NCI-H2171 treated with DMSO at 0.1 percent for 48 hours (cell line): ENCODE measurements at places on chromosomes 5 and 9.

- DNase-seq, result peak; percentile 13
These were observed 931 bp downstream of the FAM219A start for GRCh38 chr9:34457266-34458012.

DNA sequence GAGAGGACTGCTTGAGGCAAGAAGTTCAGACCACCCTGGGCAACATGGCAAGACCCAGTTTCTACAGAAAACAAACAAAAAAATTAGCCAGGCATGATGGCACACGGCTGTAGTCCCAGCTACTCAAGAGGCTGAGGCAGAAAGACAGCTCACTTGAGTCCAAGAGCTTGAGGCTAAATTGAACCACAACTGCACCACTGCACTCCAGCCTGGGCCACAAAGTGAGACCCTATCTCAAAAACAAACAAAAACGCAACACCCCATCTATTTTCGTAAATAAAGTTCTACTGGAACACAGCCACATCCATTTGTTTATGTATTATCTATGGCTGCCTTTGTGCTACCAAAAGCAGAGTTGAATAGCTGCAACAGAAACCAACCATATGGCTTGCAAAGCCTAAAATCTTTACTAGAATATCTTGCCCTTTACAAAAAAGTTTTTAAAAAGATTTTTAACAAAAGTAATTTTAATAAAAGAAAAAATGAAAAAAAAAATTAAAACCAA lies 67.5 kb downstream of the SETX start:
- no peak for DNase-seq

DNA sequence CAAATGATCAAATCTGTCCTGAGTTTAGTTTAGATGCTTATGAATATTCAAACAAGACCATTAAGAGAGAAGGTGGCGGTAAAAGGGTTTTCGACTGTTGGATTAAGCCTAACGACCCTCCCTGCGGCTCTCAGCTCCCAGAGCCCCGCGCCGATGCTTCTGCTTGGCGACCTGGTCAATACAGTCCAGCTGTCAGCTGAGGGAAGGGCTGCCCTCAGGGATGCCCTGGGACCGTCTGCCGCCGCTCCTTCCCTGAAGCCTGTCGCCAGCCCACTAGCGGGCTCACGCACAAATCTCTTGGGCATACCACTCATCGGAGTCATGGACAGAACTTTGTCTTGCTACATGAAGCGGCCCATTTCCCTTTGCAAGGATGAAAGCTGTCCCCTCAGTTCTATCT lies 136.6 kb upstream of the RAPGEF1 start:
- DNase-seq, result no peak

- no peak for DNase-seq
These were observed 12.8 kb downstream of the PDLIM4 start for GRCh38 chr5:132270335-132270665.

- DNase-seq, result no peak
These were observed 123.8 kb upstream of the LIFR start for GRCh38 chr5:38680094-38680825.

GRCh38 chr9:10612641-10613398 lies at the start of gene PTPRD:
Gene PTPRD, minus strand, starts transcription at chr9:10613002.
- DNase-seq, result peak; percentile 82

DNA sequence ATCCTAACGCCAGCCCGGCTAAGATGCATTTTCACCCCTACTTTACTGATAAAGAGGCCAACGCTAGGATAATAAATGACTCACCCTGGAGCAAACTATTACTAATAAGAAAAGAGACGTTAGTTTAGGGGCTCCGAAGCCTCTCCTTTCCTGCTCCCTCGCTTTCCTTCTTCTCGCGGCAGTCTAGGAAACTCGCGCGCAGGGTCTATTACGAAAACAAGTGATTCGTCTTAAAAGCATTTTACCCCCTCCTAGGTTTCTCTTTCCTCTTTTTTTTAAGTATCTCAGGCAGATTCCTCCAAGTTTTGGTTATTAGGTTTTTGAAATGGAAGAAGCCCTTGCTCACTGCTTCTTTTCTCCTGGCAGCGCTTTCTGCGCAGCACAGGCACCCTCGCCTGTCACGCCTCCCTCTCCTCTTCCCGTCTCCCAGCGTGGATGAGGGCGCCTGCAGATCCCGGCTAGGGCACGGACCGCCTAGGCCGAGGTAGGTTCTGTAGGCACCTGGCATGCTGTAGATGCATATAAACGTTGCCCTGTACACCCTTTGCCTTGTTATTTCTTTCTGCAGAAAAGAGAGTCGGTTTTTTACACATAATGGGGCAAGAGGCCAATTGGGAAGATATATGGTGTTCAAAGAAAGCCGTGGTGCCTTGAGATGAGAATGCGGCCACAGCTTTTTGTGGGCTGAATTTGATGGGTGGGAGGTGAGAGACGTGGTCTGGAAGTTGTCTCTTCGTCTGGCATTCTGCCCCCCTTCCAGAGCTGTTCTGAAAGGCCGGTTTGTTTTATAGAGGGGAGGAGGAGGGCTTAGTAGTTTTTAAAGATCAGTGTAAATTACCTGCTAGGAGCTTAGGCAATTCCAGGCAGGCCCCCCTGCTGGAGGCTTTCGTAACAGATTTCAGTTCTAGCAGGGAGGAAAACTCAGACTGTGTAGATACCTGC lies 983 bp downstream of the GCNT1 start:
- DNase-seq, result no peak

GRCh38 chr9:99896119-99896518 lies 10.3 kb upstream of the STX17 start:
- DNase-seq, result no peak

DNA sequence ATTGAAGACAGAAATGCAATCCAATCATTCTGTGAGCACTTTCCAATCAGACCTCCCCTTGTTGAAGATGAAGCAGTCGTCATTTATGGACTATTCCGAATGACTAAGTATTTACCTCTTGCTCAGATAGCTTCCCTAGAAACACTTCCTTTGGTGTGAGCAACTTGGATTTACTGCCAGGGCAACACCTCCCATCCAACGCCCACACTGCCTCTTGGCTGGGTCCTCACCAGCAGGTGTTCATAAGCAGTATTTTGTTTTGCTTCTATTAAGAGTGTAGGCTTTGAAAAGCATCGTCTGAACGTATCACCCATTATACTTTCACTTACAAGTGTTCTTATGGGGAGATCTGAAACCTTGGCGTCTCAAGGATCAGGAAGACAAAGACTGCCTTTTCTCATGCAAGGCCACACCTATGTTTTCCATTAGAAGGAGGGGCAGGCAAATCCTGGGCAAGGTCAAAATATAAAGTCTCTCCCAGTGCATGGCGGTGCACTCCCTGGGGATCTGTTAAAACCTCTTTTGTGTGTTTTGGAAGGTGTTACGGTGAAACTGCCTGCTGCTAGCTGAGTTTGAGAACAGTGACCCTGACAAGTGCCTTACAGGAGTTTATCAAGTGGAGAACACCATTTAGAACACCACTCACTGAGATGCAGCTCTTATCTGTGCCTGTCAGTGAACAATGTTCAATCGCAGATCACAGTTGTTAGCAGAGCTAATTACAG lies 10.6 kb upstream of the MARCHF3 start:
- peak; percentile 24 for DNase-seq

DNA sequence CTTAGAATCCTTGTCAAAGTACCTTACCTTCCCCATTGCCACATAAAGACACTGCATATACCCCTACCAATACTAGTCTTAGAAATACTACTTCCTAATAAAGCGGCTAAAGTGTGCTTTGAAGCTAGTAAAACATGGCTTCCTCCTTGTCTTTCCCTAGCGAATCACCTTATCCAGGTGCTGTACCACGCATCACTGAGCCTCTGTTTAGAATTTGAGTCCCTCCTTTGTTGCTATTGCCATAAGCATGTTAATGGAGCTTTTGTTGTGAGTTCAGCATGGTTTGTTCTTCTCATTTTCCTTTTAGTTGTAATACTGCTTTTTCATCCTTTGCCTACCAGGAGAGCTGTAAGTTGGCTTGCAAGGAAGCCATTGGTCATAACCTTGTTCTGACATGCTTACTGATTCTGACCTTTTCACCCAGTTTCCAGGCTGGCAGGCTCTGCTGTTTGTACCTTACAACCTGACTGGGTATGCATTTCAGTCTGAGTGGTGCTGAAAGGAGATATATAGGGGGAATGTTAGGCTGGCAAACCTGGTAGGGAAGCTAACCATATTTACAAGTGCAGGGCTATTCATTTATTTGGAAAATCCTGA lies 49.8 kb downstream of the LMNB1 start:
- no peak for DNase-seq

DNA sequence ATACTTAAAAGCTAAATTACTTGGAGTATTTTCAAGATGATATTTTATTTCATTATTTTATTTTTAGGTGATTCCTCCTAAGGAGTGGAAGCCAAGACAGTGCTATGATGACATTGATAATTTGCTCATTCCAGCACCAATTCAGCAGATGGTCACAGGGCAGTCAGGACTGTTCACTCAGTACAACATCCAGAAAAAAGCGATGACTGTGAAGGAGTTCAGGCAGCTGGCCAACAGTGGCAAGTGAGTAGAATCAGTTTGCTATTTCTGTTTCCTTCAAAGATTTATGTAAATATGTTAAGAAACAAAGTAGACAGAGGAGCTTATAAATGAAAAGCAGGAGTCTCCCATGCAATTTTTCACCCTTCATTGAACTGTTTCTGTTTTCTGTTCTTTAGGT lies 47.8 kb downstream of the KDM4C start:
- DNase-seq, result peak; percentile 61

DNA sequence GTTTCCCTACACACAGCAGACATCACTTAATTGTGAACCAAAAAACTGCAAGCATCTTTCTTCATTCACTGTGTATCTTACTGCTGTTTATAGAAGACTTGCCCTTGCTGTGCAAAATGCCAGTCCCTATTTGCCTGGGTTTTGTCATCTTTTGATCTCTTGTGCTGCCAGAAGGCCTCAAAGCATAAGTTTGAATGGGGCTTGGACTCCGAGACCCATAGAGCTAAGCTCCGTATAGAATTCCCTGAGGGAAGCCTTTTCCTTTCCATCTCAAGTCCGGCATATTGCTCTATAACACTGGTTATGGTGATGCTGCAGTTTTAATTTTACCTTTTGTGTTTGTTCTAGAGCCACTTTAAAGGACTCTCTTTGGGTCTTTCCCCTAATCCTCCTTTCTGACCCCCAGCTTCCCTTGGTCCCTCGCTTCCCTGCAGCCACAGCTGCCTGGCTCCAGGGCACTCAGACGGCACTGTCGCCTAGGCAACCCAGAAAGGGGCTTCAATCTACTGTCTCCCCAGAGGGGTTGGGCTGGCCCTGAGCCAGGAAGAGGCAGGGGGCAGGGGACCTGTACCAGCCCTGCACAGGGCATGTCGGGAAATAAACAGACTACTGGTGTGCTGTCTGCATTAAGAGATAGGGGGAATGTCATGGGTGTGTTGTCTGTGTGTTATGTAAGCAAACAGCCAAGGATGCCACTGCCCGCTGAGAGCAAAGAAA lies 73.4 kb upstream of the MELK start:
- DNase-seq, result peak; percentile 68

- DNase-seq, result no peak
These were observed 2.0 kb downstream of the GNG10 start for GRCh38 chr9:111663301-111663823.

DNA sequence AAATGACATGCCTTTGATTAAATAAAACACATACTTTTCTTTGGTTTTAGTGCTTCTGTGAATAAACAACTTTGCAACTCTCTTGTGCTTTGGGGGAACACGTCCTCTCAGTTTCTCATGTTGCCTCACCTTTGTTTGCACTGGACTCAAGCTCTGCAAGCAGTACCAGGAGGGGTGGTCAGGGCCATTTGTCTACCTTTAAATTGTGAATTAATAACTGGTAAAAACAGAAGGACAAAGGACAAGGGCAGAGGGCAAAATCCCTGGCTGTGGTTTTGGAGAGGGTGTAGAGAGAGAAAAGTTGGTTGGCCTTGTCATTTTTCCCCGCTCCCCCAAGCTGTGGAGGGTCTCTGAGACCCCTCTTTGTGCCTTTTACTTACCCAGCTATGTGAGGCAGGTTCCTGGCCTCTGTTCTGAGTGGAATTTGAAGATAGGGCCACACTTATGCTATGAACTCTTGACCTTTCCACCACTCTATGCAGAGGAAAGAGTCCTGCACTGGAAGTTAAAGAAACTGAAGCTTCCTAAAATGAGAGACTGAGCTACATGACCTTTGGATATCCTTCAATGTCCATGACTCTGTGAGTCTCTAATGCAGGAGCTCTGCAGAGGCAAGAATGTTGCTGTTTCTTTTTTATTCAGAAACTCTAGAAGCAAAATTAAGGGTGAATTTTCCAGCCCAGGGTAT lies 55.1 kb upstream of the MOCS2 start:
- no peak for DNase-seq

GRCh38 chr9:107942856-107943255 lies 453.3 kb upstream of the KLF4 start:
- DNase-seq, result no peak

- no peak for DNase-seq
These were observed 61.3 kb downstream of the ANKH start for GRCh38 chr5:14810282-14810681.

DNA sequence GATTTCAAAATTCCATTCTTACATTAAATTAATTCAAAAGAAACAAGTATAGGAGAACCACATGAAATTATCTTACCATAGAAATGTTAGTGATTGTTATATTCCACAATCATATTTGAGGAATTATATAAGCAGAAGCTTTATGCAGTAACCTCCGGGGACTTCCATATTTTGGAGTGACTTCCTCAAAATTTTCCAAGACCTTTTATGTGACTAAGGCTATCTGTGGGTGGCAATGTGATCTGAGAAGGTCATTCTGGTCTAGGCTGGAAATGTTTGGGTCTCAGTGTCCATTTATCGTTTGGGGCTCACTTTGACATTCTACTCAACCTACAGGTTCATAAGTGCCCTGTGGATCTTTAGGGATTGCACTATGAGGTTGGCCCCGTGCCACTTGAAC lies 776.6 kb downstream of the CDH12 start:
- DNase-seq, result no peak

GRCh38 chr5:73027361-73027760 lies 71.5 kb downstream of the FCHO2 start:
- DNase-seq, result no peak

DNA sequence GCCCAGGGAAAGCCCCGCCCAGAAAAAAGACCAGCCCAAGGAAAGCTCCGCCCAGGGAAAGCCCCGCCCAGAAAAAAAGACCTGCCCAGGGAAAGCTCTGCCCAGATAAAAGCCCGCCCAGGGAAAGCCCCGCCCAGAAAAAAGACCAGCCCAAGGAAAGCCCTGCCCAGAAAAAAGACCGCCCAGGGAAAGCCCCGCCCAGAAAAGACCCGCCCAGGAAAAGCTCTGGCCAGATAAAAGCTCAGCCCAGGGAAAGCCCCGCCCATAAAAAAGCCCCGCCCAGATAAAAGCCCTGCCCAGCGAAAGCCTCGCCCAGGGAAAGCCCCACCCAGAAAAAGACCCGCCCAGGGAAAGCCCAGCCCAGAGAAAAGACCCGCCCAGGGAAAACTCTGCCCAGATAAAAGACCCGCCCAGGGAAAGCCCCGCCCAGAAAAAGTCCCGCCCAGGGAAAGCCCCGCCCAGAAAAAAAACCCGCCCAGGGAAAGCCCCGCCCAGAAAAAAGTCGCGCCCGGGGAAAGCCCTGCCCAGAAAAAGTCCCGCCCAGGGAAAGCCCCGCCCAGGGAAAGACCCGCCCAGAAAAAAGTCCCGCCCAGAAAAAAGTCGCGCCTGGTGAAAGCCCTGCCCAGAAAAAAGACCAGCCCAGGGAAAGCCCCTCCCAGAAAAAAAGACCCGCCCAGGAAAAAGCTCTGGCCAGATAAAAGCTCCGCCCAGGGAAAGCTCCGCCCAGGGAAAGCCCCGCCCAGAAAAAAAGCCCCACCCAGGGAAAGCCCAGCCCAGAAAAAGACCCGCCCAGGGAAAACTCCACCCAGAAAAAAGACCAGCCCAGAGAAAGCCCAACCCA lies 11.9 kb downstream of the GRIN1 start:
- DNase-seq, result peak; percentile 93

GRCh38 chr5:36698031-36698430 lies 91.6 kb downstream of the SLC1A3 start:
- no peak for DNase-seq

GRCh38 chr5:39584927-39585326 lies 160.1 kb upstream of the DAB2 start:
- DNase-seq, result no peak
